ENCODE measurements at places on chromosomes 6 and 20.

DNA sequence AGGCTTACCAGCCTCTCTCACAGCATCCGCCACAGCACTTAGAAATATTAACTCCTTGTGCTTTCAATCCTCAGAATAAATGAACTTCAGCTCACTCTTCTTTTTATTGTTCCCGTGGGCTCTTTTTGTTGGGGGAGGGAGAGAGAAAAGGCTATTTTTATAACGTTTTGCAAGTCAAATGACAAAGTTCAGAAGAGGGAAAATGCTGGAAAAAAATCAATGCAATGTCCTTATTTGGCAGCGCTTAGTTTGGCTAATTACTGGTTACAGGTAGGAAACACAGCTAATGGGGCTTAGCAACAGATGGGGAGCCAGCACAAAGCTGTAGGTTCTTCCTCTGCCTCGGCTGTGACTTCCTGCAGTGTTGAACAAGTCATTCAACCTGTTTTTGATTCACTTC, 1067.0 kb upstream of the MAP3K7 start:
- no peak for DNase-seq

DNA sequence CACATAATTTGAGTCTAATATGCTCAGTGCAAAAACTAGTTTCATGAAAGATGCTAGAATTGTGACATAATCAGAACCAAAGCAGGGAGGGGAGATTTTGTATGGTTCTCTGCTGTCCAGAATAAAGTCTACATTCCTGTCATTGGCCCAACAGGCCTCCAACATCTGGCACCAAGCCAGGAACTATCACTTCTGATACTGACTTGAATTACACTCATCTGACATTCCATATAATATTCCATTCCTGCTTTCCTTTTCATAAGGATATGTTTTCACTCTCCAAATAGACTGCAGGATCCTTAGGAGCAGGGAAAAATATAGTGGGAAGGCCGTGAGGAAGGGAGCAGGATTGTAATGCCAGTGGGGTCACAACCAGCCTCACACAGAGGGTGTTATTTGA, 84.6 kb upstream of the BTN3A2 start:
- no peak for DNase-seq

- no peak for DNase-seq
Measured at GRCh38 chr6:153538491-153538890, 407.4 kb upstream of the RGS17 start.

- DNase-seq, result no peak
Measured at GRCh38 chr6:73309535-73309784, 44.6 kb downstream of the DPPA5 start.

GRCh38 chr6:142167071-142167470, 20.0 kb downstream of the VTA1 start:
- no peak for DNase-seq

- no peak for DNase-seq
Measured at GRCh38 chr20:50519036-50519762, 9.0 kb downstream of the PTPN1 start.

DNA sequence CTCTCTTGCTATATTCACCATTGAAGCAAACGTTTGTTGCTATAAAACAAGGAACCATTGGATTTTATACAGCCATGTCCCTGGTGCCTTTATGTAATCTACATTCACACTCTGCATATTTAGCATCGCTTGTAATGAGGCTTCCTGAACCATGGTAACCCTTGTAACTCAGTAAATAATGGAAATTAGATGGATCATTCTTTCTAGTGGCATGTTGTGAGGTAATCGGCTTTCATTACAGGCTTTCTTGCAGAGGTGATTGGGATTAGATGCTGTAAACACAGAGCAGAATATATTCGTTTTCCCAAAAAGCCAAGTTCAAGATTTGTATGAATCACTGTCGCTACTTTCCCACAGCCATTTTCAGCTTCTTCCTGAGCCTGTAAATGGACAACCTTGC, 36.1 kb downstream of the SMPDL3A start:
- no peak for DNase-seq

DNA sequence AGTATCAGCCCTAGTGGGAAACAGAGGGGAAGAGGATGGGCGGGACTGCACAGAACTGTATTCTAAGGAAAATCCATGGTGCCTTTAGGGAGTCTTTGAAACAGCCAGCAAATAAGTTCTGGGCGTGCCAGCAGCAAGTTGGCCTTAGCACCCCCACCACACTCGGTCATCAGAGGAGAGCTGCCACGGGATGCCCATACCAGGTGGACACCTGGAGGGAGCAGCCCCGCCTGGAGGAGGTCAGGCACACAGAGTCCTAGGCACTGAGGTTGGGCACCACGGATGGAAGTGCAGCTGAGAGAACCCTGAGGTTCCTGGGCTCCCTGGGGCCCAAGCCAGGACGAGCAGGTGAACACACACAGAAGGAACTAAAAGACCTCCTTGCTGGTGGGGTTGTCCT, 180.8 kb upstream of the PROKR2 start:
- DNase-seq, result no peak

GRCh38 chr6:39068391-39068790, 19.8 kb downstream of the GLP1R start:
- DNase-seq, result no peak

GRCh38 chr6:22231616-22232015, 65.2 kb downstream of the PRL start:
- no peak for DNase-seq

- DNase-seq, result no peak
Measured at GRCh38 chr6:99132026-99132635, 184.4 kb upstream of the FBXL4 start.

DNA sequence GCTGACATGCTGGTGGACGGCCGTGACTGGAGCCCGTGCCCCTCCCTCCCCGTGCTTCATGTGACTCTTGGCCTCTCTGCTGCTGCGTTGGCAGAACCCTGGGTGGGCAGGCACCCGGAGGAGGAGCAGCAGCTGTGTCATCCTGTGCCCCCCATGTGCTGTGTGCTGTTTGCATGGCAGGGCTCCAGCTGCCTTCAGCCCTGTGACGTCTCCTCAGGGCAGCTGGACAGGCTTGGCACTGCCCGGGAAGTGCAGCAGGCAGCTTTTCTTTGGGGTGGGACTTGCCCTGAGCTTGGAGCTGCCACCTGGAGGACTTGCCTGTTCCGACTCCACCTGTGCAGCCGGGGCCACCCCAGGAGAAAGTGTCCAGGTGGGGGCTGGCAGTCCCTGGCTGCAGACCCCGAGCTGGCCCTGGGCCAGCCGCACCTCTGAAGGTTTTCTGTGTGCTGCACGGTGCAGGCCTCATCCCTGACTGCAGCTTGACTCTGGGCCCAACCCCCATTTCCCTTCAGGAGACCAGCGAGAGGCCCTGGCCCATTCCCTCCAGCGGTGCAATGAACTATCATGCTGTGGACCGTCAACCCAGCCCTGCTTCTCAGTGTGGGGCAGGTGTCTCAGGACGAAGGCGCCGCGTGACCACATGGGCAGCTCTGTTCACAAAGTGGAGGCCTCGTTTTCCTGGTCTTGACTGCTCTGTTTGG, 8.1 kb downstream of the NPBWR2 start:
- DNase-seq, result no peak

- DNase-seq, result no peak
Measured at GRCh38 chr6:30167101-30167500, 3.8 kb downstream of the TRIM15 start.

GRCh38 chr6:150203871-150204545, 61.2 kb downstream of the PPP1R14C start:
- DNase-seq, result no peak

DNA sequence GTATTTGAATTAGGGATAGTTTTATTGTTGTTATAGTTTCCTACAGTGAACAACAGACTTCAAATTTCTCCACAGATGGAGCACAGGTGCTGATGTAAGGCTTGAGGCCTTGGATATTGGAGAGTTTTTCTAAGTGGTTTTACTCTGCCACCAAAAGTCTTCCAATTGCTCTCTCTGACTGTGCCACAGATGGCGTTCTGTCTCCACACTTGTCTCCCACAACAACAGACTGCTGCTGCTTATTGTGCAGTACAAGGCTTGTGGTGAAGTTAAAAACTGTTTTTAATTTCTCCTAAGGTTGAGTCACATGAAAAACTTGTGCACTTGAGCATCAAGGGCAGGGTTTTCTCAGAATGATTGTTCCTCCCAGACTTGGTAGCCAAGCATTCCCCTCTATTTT, 460.9 kb upstream of the KHDRBS2 start:
- DNase-seq, result no peak

DNA sequence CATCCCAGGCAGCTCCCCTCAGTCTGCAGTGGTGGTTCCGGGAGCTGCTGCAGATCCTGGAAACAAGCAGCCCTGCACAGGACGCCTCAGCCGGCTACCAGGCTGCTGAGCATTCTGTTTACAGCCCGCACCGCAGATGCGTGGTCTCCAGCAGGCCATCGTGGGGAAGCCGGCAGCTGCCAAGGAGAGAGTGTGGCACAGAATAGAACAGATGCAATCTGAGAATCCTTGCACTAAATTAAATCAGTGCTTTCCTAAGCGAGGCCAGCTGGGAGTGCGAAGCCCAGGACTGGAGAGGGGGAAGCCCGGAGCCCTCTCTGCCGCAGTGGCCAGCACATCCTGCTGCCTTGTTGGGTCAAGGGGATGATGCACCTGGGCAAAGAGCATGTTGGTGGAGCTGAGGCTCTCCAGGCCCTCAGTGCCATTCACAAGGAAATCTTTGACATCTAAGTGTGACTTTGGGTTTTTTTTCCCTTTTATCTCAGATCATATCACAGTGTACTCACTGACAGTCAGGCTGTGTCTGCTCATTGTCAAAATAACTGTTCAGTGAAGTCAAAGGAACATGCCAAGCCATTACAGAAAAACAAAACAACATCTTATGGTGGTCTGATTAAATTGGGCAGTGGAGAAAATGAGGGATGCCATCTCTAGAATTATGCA, 118.1 kb downstream of the SYNDIG1 start:
- DNase-seq, result no peak

DNA sequence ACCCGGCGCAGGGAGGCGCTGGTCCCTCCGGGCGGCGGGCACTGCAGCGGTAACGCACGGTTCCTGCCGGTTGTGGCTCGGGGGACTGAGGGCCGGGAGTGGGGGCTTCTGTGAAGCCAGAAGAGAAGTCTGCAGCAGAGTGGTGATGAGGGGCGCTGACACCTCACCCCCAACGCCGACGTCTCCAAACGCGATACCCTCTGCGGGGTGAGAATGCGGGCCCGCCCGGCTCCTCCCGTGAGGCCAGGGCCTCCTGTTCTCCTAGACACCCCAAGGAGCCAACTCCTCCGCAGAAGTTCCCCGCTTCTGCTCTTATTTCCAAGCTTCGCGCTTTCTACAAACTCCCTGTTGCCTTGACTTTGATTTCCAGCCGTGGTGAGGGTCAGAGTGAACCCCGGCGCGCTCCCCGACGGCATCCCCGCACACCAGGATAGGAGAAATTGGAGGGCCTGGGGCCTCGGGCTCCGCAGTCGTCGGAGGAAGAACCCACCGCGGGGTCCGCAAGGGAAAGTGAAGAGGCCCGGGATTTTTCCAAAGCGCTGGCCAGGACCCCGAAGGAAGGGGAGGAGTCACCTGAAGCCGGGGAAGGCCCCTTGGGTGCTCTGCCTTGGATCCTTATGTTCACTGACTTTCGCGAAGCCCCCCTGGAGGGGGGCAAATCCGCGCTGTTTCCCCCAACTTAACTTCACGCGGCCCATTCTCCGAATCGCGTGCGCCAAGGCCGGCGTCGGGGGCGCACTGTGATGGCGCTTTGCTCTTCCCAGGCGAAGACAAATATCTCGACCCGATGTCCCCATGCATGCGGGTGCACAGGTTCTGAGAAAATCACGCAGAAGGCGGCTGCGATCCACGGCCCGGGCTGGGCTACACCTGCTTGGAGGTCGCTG, 3.1 kb upstream of the INSM1 start:
- DNase-seq, result no peak

- DNase-seq, result no peak
Measured at GRCh38 chr6:134817448-134817847, 132.5 kb downstream of the ALDH8A1 start.

GRCh38 chr6:125269328-125269985, 32.3 kb downstream of the HDDC2 start:
- no peak for DNase-seq

DNA sequence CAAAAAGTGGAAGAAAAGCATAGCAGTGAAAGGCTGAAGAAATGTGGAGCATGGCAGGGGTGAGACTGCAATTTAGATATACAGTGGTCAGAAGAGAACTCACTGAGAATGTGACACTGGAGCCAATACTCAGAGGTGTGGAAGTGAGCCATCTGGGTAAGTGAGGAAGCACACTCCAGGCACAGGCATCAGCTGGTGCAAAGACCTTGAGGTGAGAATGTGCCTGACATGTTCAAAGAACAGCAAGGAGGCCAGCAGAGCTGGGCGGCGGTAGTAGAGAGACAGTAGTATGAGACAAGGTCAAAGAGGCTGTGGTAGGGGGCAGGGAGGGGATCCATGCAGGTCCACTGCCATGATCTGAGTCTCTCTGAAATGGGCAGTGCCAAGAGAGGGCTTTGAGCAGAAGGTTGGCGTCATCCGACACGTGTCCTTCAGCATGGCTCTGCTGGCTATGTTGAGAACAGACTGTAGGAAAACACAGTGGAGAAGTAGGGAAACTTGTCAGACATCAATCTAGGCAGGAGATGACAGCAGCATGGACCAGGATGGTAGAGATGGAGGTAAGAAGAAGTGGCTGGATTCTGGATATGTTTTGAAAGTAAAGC, 84.4 kb downstream of the PLCG1 start:
- no peak for DNase-seq

GRCh38 chr6:44657206-44657819, 269.8 kb downstream of the CDC5L start:
- DNase-seq, result no peak

DNA sequence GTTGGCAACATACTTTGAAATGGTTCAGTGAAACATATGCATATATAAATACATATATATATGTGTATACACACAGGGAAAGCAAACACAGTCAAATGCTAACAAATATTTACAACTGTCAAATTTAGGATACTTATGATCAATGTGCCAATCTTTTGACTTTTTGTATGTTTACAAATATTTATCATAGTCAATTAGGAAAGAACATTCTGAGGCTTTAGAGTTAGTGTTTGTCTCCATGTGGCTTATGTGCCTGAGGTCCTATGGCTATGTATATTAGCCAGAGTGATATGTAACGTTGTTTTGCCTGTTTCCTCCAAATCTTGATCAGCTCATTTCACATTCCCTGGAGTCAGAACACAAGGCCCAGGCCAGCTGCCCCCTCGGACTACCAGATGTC, 126.5 kb upstream of the MAN1A1 start:
- DNase-seq, result no peak

Measured in CD4-positive, CD25-positive, alpha-beta regulatory T cell (primary cell).